ENCODE measurements at places on chromosomes 1 and 21.

GRCh38 chr1:111895469-111895868, 94.0 kb downstream of the KCND3 start:
- no peak for DNase-seq

- DNase-seq, result no peak
Observed at GRCh38 chr1:159352436-159352835, 50.3 kb downstream of the FCER1A start.

DNA sequence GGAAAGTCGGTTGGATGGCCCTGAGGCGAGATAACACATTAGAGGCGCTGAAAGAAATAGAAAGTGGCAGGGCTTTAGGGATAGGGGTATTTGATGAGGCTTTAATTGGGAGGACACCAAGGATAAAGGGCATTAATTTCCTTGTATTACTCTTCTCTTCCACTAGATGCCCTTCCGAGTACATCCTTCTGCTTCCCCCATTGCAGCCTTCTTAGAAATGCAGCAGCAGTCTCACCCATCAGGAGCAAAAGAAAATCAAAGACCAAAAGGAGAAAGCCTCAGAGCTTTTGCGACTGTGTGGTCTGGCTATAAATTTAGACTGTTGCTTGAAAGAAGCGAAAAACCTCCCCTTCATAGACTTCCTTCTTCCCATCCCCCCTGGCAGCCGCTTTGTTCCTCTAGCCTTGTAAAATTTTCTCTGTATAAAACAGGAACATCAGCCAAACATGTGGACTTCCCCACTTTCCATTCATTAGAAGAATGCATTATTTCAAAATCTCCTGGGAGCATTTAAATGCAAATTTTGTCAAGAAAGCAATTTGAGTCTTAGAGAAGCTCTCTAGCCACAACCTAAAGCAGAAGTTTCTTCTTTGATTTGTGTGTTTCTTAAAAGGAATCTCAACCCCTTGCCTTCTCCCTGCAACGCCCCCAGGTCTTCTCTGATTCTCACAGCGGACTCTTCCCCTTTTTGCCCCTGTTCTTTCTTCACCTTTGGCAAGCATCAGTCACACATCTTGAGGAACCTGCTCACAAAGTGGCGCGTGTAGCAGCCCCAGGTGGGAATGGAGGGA, 76.6 kb downstream of the NDUFS5 start:
- peak; percentile 70 for DNase-seq

DNA sequence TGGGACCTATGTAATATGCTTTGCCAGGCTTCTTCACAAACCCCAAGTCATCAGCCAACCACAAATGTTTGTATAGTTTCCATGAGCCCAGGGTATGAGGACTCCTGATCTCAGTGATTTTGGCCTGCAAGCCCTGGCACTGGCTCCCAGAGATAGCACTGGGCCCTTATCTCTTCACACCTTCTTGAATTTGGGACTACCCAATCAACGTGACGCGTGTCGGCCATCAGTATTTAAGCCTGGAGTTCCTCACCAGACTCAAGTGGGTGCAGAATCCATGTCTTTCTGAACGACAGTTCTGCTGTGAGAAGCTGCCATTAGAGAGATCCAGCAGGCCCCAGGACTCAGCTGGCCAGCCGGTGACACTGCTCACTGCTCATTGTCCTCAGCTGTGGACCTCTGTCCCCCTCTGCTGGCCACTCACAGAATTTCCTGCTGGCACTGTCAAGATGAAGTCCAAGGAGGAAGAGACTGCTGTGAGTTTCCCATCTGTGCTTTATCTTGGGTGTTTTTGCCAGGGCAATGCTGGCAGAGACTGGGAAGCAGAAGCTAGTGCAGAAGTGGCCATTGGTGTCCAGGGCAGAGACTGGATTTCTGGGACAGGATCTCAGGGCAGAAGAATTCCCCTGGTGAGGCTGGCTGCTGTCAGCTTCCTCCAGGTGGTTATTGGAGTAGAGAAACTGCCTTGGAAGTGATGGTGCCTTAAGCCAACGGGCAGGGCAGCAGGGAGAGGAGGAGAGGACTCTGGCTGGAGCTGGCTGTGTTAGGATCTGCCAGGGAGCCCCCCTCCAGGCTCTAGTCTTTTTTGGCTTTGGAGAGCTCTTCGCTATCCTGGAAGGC, 28.4 kb downstream of the TMCC2 start:
- DNase-seq, result peak; percentile 68

- DNase-seq, result no peak
Observed at GRCh38 chr1:203025686-203026030, 633 bp upstream of the PPFIA4 start.

DNA sequence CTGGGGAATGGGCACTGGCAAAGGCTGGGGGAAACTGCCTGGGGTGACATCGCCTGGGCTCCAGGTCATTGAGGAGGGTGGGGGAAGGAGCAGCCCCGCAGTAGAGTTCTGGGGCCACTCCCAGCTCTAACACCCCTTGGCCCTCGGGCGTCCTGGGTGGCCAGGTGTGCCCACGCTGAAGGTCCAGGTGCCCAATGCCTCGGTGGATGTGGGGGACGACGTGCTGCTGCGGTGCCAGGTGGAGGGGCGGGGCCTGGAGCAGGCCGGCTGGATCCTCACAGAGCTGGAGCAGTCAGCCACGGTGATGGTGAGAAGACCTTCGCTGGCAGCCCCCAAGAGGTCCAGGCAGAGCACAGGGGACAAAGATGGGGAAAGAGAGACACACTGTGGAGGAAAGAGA, 7.7 kb downstream of the NTRK1 start:
- no peak for DNase-seq
